ENCODE measurements at places on chromosomes 2 and 18.
A peak's percentile ranks its signal among the peaks of the same experiment; 100 is the strongest.

DNA sequence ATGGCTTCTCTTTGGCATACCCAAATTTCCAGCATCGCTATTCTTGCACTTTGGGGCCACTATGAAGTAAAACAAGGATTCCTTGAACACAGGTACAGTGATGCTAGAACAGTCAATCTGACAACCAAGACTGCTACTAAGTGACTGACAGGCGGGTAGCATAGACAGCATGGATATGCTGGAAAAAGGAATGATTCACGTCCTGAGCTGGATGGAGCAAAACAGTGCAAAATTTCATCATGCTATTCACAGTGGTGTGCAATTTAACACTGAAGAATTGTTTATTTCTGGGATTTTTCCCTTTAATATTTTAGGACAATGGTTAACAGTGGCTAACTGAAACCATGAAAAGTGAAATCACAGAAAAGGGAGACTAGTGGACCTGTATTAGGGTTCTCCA, 1511.2 kb upstream of the ZEB2 start:
- DNase-seq, result no peak

- DNase-seq, result no peak
These were observed 398.9 kb downstream of the TRIB2 start for GRCh38 chr2:13115643-13116042.

DNA sequence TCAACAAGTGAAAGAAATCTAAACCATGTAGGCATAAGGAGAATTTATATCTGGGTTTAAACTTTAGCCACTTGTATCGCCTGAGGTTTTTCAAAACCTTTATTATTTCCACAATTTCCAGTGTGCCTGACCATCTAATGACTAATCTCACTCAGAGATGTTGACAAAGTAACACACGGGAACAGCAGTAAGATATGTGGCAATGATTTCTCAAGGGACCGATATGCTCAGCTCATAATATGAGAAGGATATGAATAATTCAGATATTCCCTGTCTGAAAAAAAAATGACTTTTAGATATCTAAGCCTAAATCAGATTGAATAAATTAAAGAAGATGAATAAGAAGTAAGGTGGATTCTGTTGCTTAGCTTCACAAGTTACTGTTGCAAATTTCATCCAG, 43.5 kb downstream of the TMEM163 start:
- no peak for DNase-seq

DNA sequence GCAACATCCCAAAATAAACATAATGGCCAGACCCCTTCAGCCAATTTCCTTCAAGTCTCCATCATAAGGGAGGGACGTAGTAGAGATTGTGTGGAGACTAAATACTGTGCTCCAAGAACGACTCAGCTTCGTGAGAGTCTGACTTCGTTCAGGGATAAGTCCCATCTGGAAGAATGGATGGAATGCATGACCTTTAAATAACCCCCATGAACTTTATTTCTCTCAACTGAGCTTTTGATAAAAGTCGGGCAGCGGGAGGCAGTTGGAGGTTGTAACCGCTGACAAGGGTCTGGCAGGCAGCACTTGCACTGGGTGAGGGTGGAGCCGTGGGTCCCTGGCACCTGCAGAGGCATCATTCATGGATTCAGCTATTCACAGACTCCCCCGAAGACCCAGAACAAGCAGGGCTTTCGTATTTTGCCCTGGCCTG, 115.9 kb downstream of the ZFP36L2 start:
- DNase-seq, result no peak

DNA sequence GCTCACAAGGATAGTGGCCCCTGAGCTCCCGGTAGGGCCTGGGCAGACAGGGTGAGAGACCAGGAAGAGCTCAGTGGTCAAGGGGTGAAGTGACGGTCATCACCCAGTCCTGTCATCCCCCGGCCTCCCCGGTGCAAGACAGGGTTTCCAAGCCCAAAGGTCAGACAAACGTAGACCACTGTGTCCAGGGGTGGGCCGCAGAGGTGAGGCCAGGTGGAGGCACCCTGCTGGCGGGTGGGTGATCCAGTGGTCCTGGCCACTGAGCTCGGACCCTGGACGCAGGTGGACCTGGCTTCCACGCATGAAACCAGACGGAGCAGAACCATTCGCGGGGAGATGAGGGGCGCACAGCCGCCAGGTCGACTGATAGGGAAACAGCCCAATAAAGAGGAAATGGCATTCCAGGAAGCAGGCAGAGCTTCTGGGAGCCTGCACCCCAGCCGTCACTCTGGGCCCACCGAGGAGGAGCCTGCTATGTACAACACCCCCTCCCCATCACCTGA, 14.4 kb upstream of the SNED1 start:
- no peak for DNase-seq

DNA sequence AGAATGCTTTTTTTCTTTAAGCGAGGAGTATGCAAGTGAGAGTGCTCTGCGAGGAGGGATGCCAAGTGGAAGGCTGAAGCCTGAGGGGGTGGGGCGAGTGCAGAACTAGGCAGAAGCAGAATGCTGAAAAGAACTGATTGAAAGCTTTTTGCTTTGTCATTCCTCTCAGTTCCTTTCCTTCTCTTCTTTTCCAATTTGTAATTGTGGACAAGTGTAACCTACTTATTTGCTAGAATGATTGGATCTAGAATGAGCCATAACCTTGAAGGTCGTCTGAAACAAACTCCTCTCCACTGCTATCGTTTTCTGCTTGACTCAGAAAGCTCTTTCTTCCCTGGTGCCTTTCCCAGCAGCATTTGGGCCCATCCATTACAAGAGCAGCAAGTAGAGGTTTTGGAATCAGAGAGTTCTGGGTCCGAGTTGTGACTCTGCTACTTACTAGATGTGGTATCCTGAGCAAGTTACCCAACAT, 115.3 kb downstream of the METTL8 start:
- peak; percentile 38 for DNase-seq

DNA sequence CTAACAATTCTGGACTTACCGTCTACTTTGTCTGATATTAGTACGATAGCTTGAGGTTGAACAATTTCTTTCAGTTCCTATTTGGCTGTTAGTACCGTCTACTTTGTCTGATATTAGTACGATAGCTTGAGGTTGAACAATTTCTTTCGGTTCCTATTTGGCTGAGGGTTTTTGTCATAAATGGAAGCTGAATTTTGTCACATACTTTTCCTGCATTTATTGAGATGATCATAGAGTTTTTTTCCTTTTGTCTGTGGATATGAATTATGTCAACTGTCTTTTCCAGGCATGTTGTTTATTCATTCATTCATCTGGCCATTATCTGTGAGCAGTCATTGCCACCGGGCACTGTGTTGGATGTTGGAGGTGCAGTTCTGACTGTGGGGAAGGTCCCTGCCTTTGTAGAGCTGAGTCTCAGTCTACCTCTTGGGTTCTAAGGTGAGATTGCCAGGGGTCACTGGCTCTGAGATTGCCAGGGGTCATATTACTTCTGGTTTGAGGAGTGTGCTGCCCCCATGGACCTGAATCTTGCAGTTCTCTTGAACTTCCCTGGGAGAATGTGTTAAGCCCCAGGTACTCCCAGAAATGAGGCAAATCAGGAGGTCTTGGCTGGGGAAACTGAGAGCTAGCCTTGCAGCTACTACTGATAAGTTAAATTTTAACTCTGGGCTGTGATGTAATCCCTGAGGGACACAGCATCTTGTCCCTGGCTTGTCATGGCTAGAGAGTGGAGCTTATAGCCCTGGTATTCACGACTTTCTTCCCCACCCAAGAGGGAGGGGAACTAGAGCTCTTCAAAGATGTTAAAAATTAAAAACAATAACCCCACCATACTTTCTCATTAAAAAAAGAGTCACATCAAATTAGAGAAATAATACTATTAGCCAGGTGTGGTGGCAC, 89.1 kb upstream of the MBOAT2 start:
- DNase-seq, result no peak

GRCh38 chr2:22020091-22020742, 896.4 kb downstream of the TDRD15 start:
- no peak for DNase-seq

- DNase-seq, result no peak
These were observed 34.1 kb upstream of the FAM110C start for GRCh38 chr2:80378-80777.

- peak; percentile 16 for DNase-seq
These were observed 210.3 kb downstream of the CLIP4 start for GRCh38 chr2:29325544-29325943.

GRCh38 chr2:176193048-176193447, 4.6 kb downstream of the HOXD1 start:
- DNase-seq, result no peak

DNA sequence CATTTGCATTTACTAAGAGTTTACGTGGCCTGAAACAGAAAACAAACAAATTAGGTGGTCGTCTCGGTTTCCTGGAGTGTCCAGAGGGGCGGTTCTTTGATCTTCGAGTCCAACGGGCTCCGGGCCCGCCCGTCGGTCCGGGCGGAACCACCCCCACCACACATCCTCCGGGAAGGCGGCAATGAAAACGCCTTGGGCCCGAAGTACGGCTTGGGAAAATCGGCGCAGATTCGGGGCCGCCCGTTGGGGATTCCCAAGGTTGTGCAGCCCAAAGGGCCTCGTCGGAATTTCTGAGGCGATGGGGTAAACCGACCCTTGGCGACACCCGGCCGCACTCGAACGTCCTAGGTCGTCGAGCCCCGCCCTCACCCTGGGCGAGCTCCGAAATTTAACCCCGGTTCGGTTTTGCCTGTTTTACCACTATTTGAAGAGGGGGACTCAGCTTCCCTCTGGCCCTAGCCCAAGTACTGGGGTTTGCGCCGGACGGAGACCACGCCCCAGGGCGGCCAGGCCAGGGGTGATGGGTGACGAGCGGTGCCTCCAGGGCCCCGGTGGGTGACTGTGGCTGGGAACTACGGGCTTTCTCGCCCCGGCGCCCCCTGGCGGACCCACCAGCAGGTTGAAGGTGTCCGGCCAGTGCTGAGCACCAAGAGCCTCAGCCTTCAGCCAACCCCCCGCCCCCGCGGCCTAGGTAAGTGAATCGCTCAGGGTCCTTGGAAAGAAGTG, 1.9 kb upstream of the CFAP53 start:
- DNase-seq, result peak; percentile 82

- no peak for DNase-seq
These were observed 12.2 kb downstream of the BIN1 start for GRCh38 chr2:127094509-127095366.

DNA sequence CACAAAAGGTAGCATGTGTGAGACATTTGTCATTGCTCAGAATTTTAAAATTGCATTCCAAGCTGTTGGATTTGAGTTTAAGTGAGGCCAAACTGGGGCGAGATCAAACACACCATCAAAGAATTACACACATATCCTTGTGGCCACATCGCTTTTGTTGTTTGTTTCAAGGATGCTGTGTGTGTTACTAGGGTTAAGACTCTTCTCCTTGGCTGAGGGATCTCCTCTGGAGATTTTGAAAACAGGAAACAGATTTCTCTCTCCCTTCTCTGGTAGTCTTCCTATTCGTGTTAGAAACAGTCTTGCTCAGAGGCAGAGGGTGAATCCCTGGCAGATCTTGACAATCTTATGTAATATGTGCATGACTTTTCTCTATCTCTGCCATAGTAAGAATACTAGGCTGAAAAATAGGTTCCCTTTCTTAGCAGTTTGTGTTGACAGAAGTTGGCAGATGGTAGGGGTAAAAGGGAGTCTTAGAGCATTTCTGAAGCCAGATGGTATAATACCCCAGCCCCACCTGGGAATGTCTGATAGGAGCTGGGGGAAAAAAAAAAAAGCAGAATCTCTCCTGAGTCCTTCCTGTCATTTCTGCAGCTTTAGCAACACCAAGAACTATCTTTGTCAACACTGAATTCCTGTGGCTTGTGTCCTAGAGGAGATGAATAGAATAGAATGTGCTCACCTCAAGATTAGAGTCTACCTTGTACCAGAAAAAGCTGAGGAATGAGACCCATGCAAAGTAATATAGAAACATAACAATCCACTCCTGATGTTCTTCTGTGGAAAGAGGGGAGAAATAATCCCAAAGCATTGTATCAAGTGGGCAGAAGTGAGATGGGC, 101.8 kb downstream of the XRCC5 start:
- no peak for DNase-seq

- no peak for DNase-seq
These were observed 31.0 kb downstream of the ANKRD29 start for GRCh38 chr18:23631746-23632145.

DNA sequence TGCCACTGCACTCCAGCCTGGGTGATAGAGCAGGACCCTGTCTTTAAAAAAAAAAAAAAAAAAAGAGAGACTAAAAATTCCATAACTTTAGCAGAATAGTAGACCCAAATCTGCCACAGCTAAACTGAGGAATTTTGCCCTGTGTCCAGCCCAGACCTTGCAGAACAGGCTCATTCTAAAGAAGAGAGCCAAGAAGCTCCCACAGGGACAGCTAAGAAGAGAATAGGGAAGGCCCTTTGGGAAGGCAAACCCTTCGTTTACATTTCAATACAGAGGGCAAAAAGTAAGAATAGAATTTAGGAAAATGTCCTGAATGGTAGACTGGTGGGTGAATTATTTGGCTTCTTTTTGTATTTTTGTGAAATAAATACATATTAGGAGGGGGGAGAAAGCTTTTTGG, 21.5 kb upstream of the BZW1 start:
- no peak for DNase-seq

DNA sequence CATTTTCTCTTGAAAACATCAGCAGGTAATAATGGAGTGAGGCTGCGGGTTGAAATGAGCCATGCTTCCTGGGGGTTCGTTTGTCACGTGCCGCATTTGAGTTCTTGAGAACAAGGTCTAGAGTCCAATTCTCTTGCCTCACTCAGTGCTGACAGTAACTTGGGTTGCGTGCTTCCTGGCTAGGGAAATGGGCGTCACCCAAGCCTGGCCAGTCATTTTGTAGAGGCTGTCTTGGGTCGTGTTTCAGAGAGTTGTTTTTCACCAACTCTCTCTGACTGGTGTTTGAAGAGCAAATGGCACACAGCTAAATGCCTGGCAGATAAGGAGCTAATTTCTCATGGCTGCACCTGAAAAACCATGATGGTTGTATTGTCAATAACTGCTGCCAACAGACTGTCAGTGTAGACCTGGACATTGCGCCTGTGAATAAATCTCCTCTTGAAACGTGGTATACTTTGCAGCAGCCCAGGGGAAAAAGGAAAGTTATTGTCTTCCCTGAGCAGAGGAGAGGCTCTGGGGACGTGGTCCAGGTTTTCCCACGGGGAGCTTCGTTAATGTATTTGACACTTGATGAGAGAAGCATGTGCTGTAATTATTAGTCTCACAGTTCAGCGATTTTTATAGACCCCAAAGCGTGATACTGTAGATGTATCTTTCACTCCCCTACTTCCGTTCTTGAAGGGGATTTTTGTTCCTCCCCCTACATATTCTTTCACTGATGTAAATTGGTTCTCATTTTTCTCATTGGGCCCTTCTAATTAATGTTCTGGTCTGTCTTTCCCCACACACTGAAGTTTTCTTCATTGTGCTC, 196.0 kb downstream of the FHOD3 start:
- no peak for DNase-seq
